ENCODE measurements at places on chromosomes 4 and X. TPM values are rescaled to one million over a fixed set of nuclear protein-coding genes. Genes with fewer than 3 reads are reported as not detected.

- no peak for DNase-seq
These were observed 206.6 kb upstream of the GYPA start for GRCh38 chr4:144347121-144347520.

- DNase-seq, result no peak
These were observed 193.6 kb upstream of the BANK1 start for GRCh38 chr4:101596781-101597552.

SNX25 gene
- total RNA-seq, result 17.1 TPM

NRK gene
- 1.6 TPM for total RNA-seq

ATP2B3 gene
- not detected for total RNA-seq
